ENCODE measurements at places on chromosomes 16 and 17. TPM values are rescaled to one million over a fixed set of nuclear protein-coding genes. Genes with fewer than 3 reads are reported as not detected.

The VTN gene
- total RNA-seq: 48.2 TPM

The FBXL19 gene
- 8.0 TPM for total RNA-seq

The MYH13 gene
- total RNA-seq: not detected

The CD300H gene
- total RNA-seq: not detected

The HOXB7 gene
- total RNA-seq: 0.22 TPM

The HES7 gene
- 0.65 TPM for total RNA-seq

The OTOP2 gene
- not detected for total RNA-seq

The DLX4 gene
- total RNA-seq: 0.16 TPM

The CIITA gene
- total RNA-seq: 7.2 TPM

The MAPT gene
- total RNA-seq: 44.4 TPM

The RBFOX1 gene
- 27.1 TPM for total RNA-seq

The APPBP2 gene
- total RNA-seq: 19.9 TPM

The AXIN2 gene
- total RNA-seq: 12.4 TPM

The C17orf78 gene
- total RNA-seq: not detected

The HOXB1 gene
- total RNA-seq: not detected

The CNGB1 gene
- total RNA-seq: not detected

The SHMT1 gene
- total RNA-seq: 2.3 TPM

The SLC5A11 gene
- total RNA-seq: not detected

The TBX2 gene
- total RNA-seq: 17.2 TPM

The KRT23 gene
- total RNA-seq: 0.13 TPM

The MYLK3 gene
- total RNA-seq: 150 TPM

The NF1 gene
- 53.6 TPM for total RNA-seq

The IGF2BP1 gene
- not detected for total RNA-seq

The EVI2B gene
- 2.0 TPM for total RNA-seq

Measured in cardiac septum (tissue), 1 donor.